CD8-positive, alpha-beta memory T cell (primary cell): ENCODE measurements at places on chromosomes 3 and 15. TPM values are rescaled to one million over a fixed set of nuclear protein-coding genes. Genes with fewer than 3 reads are reported as not detected.

- no peaks in the 10 kb centered on the region for H3K36me3 ChIP-seq
- H3K4me1 ChIP-seq: no peaks in the 10 kb centered on the region
- H3K27ac ChIP-seq: no peak overlapping the region
- H3K27me3 ChIP-seq: no peaks in the 10 kb centered on the region
- no peak for DNase-seq
- H3K4me3 ChIP-seq: no peak overlapping the region
These were observed 122.3 kb upstream of the PRR20G start for GRCh38 chr3:127410137-127410488.

MASP1 gene
- total RNA-seq: not detected

- peaks cover 42% of the 10 kb centered on the region for H3K4me1 ChIP-seq
- H3K4me3 ChIP-seq: peak overlapping the region; percentile 76
- H3K27ac ChIP-seq: peak overlapping the region; percentile 85
- no peaks in the 10 kb centered on the region for H3K27me3 ChIP-seq
These were observed 579 bp upstream of the UBE3A start for GRCh38 chr15:25439369-25439836.

DNA sequence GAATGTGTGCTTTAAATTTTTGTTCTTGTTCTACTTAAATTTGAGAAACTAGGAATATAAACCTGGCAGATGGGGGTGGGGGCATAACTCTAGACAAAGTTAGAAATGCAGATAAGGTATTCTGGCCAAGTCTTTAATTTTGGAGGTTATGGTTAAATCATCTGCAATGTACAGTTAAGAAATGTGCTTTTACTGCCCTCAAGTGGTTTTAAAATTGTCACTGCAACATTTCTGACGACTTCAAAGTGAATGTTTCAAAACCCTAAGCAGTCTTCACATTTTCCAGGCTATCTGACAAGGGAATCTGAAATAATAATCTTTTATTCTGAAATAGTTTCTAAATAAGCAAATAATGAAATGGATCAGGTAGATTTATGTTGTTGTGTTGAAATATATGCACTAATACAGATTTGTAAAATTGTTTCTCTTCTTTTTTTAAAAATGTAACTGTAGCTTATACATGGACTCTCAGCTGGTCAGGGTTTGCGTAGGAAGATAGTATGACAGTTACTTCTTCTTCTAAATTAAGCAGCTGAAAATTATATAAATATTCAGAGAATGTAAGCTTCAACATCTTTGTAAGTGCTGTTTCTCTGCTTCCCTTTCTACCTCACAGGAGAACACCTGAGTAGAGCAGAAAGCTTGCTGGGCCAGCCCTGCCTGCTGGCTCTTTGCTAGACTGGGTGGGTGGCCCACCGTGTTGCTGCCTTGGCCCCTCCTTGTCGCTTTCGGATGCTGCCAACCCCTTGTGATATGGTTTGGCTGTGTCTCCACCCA lies 45.0 kb downstream of the SUCNR1 start:
- H3K27me3 ChIP-seq: no peaks in the 10 kb centered on the region
- DNase-seq: peak; percentile 4
- H3K27ac ChIP-seq: no peak overlapping the region
- H3K4me3 ChIP-seq: no peak overlapping the region
- no peaks in the 10 kb centered on the region for H3K4me1 ChIP-seq

DNA sequence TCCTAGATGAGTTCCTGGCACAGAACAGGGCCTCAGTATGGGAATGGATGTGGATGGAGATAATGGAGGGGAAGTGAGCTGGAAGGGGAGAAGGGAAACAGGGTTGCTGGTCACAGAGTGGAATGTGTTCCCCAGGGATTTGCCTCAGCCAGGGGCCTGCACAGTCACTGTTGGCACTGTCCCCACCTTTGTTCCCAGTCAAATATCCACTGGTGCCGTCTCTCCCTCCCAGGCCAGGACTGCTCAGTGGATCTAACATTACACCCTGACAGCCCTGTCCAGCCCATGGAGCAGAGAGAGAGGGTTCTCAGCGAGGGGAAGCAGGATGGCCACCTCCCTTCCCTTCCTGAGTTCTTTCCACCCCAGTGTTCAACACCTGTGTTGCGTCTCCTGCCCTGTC lies 1.5 kb upstream of the PPP1R2 start:
- H3K27me3 ChIP-seq: no peaks in the 10 kb centered on the region
- H3K36me3 ChIP-seq: no peaks in the 10 kb centered on the region
- H3K4me3 ChIP-seq: no peak overlapping the region
- H3K27ac ChIP-seq: no peak overlapping the region
- DNase-seq: no peak
